ENCODE measurements at places on chromosomes 5 and 9. TPM values are rescaled to one million over a fixed set of nuclear protein-coding genes. Genes with fewer than 3 reads are reported as not detected.
A peak's percentile ranks its signal among the peaks of the same experiment; 100 is the strongest.

DNA sequence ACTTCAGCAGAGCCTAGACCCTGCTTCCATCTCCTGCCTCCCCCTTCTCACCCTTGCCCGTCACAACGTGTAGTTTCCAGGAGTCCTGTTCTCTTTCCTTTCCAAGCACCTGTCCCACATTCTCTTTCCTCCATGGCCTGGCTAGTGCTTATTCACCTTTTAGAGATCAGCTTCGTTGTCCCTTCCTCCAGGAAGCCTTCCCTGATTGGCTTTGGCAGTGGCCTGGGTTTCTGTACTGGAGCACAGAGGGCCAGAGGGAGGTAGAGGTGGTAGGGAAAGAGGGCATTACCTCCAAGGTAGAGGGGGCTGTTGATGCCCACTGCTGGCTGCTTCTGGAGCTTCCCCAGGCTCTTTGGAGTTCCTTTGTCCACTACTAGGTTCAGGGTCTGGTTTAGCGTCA, 93.7 kb upstream of the PANK3 start:
- no peak for DNase-seq

MAMDC4 gene
- polyA plus RNA-seq: 11.6 TPM

DNA sequence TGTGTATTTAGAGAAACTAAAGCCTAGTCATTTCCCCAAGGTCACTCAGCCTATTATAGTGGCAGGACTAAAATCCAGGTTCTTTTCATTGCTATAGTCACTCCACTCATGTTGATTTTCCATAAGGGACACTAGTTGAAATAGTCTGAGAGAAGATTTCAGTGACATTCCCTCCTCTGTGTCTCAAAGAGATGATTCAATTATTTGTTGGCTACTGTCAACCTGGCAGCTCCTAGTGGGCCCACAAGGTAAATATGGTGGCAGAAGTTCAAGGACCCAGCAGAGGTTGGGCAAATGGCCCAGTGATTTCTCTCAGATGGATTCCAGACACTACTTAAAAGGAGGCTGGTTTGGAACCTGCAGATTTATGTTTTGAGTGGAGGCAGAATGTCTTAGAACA, 48.1 kb downstream of the G3BP1 start:
- no peak for DNase-seq

DNA sequence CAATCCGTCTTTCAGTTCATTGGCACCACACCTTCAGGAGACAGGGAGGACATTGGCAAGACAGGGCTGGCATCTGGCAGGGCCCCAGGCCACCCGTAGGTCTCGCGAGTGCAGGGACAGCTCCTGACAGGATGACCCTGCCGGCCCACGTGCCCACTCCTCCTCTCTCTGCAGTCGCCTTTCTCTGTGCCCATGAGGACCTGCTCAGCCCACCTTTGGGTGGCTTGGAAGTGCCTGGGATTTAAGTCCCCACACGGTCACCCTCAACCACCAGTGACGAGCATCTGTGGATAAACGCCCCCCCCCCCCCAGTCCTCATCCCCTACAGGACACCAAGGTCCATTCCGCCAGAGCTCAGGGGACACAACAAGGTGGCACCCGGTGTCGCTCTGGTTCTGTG, 4.1 kb downstream of the MRPL36 start:
- no peak for DNase-seq

DNA sequence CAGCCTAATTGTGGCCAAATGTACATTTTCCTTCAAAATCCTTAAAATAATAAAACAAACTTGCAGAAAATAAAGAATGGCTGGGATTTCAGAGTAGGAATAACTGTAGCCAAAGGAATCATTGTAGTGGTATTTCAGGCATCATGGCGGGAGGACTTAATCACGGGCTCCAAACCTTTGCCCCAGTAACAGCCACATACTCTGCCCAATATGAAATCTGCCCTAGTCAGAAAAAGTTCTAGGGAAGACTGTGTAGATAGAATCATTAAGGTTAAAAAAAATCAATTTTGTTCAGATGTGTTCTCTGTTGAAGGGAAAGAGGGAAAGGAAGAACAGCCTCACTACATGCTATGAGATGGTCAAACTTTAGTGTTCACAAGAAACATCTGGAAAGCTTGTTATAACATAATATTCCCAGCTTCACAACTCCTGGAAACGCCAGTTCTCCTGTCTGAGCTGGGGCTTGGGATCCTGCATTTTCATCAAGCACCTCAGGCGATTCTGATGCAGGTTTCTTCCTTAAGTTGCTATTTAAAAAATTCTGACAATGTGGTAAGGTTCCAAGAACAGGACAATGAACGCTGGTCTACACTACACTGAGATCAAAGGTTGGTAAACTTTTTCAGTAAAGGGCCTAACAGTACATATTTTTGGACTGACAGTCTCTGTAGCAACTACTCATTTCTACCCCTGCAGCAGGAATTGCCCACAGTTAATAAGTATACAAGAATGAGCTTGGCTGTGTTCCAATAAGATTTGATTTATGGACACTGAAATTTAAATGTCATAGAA, 87.9 kb downstream of the CEMIP2 start:
- no peak for DNase-seq

ARHGEF37 gene
- polyA plus RNA-seq: 4.6 TPM

GRCh38 chr5:150372639-150373038, 15.1 kb downstream of the TCOF1 start:
- no peak for DNase-seq

WNT8A gene
- 0.25 TPM for polyA plus RNA-seq

DNA sequence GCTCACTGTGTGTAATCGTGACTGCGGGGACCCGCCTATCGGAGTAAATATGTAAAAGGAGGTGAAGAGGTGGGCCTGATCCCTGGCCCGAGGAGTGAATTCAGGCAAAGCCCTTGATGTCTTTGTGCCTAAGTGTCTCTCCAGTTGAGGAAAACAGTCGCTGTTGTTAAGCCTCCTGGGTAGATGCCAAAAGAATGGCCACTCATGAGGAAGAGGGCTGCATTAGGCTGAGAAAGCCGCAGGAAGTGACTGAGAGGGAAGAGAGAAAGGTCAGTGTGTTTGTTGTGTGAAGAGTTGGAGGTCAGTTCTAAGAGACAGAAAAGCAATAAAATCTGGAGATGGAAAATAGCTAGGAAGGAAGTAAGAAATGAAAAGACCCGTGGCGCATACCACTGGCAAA, 35.8 kb upstream of the PIP5K1B start:
- DNase-seq: peak; percentile 9

GRCh38 chr5:53831496-53831895, 271.1 kb downstream of the NDUFS4 start:
- no peak for DNase-seq

- DNase-seq: no peak
Measured at GRCh38 chr5:143182901-143183820, 220.3 kb downstream of the NR3C1 start.

LIFR gene
- polyA plus RNA-seq: 78.9 TPM

DNA sequence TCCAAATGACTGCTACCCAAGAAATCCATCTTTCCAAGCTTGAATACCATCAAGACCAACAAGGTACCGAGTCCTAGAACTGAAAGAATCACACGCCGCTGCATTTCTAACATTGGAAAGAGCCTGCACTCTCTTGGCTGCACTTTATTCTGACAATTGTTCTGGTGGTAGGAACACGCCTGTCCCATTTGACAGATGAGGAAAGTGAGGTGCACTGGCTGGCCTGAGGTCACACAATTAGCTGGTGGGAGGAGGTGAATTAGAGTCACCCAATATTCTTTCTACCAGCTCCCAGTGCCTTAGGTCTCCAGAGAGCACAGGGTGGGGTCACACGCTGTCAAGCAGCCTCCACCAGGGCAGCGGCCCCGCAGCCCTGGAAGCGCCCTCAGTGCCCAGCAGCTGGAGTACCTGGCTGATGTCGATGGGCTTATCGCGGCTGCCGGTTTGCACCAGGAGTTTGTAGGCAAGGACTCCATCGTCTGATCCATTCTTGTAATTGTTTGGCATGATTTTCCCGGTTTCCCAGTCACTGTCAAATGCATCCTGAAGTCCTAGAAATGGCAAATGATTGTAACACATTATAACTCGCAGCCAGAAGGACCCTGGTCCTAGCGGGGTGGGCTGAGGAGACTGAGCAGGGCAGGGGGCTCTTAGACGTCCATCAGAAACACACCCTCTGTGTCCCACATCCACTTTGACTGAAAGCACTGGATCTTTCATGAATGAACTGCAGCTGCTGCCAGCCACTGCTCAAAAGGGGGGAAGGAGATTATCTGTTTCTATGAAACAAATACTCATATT, 55.1 kb downstream of the PTCH1 start:
- no peak for DNase-seq

DNA sequence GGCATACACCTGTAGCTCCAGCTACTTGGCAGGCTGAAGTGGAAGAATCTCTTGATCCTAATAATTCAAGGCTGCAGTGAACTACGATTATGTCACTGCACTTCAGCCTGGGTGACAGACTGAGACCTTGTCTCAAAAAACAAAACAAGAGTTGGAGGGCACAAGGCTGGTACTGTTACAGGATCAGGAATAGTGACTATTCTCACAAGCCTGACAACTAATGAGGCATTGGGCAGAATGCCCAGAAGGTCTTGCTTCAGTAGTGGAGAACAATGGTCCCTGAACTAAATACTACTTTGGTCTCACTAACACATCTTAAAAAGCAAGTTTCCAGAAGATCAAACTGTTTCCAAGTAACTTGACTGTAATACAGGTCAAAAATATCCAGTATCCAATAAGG, 182.9 kb upstream of the RFX3 start:
- peak; percentile 65 for DNase-seq

PCDHA12 gene
- 0.14 TPM for polyA plus RNA-seq

DNA sequence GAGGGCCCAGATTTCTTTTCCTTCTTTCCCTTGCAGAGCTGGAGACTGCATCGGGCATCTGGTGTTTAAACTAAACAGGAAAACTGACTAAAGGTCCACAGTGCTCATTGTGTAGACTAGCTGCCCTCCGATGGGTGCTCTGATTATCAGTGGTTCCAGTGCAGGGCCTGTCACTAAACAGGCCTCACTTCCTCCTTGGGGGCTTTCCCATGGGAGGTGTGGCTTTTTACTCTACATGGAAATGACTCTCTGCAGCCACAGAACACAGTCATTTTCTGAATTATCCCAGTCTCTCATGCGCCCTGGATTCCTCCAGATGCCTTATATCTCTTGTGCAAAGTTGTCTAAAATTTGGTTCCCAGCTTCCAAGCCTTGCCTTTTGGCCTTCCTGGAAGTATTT, 199.2 kb downstream of the TRIO start:
- DNase-seq: no peak

- DNase-seq: no peak
Measured at GRCh38 chr5:165405340-165405739, 1899.9 kb downstream of the MAT2B start.

SNCAIP gene
- polyA plus RNA-seq: 25.6 TPM

DNA sequence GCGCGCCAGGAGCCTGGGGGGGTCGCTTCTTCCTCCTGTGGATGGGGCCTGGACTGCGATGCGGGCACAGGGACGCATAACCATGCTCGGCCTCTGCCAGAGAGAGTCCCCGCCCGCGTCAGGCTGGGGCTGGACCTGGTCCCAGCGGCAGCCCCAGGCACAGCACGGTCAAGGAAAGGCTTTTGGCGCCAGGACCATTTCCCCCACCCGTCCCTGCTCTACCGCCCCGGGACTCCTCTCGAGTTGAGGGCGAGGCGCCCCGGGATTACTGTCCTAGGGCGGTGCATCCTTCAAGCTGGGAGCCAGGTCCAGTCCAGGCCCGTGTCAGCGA, 341 bp downstream of the MXD3 start:
- DNase-seq: no peak

DNA sequence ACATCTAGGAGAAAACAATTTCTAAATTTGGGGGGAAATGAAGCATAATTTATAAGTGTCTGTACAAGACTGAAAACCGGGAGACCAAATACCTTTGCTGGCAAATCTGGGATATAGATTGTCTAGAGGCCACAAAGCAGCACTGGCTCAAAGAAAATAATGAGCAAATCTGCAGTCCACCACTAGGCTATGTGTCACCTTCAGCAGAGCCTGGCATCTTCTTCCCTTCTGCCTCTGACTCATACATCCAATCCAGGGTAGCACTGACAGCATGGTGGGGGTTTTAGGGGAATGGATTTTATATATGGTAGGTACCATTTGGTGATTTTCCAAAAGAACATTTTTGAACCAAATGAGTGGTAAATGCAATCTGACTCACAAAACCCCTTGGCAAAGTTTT, 12.8 kb downstream of the FAM81B start:
- DNase-seq: no peak

GRCh38 chr5:155794795-155795194, 532.2 kb upstream of the SGCD start:
- no peak for DNase-seq

DNA sequence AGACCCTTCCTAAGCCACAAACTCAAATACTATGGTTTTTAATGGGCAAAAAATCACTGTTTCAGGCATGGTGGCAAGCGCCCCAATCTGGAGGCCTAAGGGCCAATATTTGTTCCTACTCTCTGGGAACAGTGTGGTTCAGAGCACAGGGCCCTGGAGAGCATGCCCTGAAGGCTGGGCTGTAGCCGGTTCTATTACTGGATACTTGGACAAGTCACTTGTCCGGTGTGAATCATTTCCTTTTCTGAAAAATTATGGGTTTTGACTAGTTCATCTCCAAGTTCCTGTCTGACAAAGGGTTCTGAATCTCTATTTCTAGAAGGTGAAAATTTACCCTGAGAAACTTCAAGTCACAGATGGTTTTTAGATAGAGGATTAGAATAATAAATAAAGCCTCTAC, 75.0 kb downstream of the OTULIN start:
- DNase-seq: no peak

DNA sequence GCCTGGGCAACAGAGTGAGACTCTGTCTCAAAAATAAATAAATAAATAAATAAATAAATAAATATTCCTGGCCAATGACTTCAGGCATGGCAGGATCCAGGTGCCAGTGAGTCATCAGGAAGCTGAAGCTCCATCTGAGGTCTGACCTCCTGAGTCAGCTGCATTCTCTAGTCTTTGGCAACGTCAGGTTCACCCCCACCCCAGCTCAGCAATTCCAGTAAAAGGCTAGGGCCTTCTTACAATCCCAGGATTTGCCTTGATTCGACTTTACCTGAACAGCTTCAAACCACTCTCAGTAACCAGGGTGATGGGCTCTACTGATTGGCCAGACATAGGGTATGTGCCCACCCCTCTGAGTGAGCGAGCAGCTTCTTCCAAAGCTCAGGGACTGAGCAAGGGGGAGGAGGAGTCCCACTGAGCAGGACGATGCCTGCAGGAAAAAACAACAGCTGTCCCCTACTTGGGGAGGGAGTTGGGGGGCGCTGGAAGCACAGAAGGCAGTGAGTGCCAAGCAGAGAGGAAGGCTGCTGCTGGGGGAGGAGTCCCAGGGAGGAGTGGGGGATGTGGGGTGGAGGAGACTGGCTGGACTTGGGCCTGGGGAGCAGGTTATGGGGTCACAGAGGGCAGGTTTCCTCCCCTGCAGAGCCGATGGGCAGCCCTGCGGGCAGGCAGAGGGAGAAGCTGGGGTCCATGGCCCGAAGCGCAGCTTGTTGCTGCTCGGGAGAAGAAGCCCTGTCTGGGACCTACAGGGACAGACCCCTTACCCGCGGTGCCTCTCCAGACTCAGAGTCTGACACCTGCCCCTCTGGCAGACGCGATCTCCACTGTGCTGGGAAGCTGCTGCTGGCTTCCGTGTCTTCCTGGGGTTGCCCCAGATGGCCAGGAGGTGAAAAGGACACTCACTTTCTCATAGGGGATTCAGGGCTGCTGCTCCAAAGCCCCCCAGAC, 25.9 kb upstream of the UNC5A start:
- no peak for DNase-seq

FYB1 gene
- 4.8 TPM for polyA plus RNA-seq

APBA1 gene
- polyA plus RNA-seq: 16.9 TPM

TMC1 gene
- 0.99 TPM for polyA plus RNA-seq

- DNase-seq: no peak
Measured at GRCh38 chr9:14148501-14149103, 165.3 kb downstream of the NFIB start.

HK3 gene
- polyA plus RNA-seq: 0.99 TPM

ELL2 gene
- polyA plus RNA-seq: 12.5 TPM

GRCh38 chr5:160293901-160294561, 18.3 kb downstream of the CCNJL start:
- DNase-seq: no peak

Measured in renal pelvis (tissue), 12 donors.